H4 (cell line): ENCODE measurements at places on chromosomes 6 and 20.

DNA sequence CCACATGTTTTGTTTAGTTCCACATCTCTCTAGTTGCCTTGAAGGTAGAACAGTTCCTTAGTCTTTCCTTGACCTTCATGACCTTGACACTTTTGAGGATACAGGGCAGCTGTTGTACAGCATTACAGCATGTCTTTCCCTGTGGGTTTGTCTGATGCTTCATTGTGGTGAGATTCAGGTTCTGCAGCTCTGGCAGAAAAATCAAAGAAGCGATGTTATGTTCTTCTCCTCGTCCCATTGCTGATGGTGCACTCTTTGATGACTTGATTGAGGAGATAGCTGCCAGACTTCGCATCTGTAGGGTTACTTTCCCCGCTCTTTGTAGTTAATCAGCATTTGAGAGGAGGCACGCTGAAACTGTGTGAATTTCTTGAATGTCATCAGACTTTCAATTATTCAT, 12.0 kb downstream of the CEBPB start:
- DNase-seq, result no peak

GRCh38 chr20:49283703-49284625, 6.1 kb upstream of the ZNFX1 start:
- no peak for DNase-seq

GRCh38 chr6:138188278-138188941, 26.7 kb downstream of the ARFGEF3 start:
- no peak for DNase-seq

- peak; percentile 46 for DNase-seq
Measured at GRCh38 chr6:28981431-28981832, 23.7 kb downstream of the ZNF311 start.

DNA sequence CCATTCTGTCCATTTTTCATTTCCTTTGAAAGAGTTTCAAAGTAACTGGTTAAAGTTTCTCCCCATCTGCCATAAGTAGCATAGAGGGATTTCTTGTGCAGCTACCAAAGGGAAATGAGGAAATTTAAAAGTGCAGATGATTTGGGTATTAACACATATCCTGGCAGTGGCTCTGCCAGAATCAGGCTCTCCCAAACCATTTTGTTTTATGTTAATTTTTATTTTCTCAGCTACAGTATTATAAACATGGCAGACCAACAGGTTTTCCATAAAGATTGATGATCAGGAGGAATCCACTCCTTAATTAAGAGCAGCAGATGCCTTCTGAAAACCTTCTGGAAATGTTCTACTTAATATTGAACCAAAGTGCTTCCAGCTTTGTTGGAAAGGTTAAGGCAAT, 13.9 kb downstream of the PLCB4 start:
- no peak for DNase-seq

DNA sequence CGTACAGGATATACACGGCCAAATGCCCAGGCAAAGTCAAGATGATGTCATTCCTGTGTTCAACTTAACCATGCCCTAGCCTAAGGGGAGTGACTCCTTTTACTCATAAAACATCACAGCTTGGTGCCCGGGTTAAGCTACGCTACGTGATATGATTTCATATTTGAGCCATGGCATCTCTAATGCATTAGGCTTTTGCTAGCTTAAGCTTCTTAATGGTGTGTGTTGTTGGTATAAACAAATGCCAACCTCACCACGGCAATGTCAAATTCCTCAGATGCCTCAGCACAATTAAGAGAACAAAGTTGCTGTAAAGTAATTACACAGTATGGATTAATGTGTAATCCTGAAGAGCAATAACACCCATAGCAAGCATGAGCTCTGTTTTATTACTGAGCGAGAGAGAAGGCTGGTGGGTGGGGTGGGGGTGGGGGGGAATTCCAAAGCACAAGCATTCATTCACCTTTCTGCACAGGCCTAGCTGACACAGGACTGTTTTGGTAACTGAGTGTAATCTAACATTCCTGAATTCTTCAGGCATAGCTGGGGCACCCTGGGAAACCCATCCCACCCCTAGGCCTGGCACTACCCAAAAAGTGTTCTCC, 44.7 kb upstream of the CNKSR3 start:
- DNase-seq, result peak; percentile 70

DNA sequence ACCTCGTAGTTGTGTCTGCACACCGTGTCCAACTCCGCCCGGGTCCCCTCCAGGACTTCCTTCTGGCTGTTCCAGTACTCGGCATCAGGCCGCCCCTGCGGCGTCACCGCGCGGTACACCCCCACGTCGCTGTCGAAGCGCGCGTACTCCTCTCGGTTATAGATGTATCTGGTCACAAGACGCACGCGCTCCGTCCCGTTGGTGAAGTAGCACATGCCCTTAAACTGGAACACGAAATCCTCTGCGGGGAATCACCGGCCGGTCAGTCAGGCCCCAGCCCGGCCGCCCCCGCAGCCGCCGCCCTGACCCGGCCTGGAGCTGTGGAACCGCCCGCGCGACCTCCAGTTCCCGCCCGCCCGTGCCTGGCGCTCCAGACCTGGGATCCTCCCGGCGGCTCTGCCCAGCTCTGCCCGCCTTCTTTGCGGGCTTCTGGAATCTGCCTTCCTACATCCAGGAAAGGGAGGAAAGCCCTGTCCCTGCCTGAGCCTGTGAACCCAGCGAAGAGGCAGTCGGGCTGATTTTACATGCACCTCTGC, 1.6 kb downstream of the HLA-DQB1 start:
- DNase-seq, result no peak

GRCh38 chr20:23399568-23400241, 21.6 kb downstream of the NAPB start:
- no peak for DNase-seq

GRCh38 chr6:161374971-161375873, 101.4 kb upstream of the AGPAT4 start:
- no peak for DNase-seq

DNA sequence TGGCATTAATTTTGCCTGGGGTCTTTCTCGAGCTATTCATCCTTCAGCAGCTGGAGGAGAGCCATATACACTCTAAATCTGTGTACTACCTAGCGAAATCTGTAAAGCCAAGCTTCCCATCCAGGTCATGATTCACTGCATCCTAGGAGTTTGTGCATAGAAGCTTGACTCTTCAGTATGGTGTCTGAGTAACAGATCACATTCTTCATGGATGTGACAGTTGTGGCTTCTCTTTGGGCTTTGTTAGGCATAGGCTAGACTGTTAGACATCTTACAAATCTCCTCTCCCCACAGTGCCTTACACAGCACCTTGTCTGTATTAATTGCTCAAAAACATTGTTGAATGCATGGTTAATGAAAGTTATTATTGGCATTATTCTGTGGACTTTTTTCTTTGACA, 177.0 kb downstream of the EYA4 start:
- DNase-seq, result no peak

- no peak for DNase-seq
Measured at GRCh38 chr6:148516617-148517016, 174.0 kb downstream of the SASH1 start.

DNA sequence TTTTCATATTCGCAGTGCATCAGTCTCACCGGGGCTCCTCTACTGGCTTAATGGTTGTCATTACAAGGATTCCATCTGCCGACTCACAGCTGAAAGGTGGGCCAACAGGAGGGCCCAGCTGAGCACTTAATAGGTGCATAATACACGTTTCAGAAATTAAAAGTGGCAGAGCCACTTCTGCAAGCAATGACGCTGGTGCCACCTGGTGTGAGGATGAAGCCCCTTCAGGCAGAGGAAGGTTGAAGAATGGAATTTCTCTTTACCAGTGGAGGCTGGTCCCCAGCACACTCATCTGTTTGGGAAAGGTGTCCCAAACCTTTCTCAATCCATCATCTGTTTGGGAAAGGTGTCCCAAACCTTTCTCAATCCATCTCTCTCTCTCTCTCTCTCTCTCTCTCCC, 8.2 kb upstream of the STMND1 start:
- peak; percentile 23 for DNase-seq

DNA sequence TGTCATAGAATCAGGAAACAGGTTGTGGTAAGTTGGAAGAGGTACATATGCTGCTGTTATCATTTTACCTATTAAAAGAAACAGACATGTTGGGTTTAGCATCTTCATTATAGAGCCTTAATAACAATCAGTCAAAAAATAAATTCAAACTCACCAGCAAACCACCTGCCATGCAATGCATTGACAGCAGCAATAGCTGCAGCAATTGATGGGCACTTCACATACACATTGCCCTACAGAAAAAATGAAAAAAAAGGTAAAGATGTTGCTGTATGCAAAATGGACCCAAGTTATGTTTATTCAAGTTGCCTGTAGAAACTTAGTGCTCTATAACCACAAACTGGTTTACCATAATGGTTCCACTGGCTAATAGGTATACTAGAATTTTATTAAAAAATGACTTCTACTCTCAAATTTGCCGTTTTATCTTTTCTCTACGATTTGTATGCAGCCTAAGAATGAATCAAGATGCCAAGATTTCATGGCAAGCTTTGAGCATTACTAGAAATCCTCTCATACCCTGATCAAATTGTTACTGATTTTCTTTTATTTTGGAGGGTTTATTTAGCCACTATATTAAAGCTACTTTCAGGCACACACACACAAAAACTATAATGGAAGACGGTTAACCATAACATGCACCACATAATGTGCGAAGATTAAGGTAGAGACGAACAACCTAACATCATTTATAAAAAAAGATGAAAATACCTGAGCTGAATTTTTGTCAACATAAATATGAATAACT, 5.5 kb downstream of the ROMO1 start:
- DNase-seq, result no peak

DNA sequence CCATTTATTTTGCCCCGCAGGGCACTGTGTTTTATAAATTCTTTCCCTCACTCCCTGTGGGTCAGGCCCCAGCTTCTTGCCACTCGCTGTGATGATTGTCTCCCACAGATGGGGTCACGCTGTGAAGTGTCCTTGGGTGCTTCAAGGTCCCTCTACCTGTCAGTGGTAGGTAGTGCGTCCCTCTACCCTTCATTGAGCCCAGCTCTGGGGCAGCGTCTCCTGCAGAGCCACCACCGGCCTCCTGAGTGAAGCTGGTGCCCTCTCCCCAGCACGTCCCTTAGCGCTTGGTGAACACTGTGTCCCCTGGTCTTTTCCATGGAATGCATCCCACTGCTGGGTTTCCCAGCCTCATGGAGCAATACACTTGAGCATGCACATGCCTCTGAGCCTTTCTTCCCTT, 108.2 kb downstream of the NRN1 start:
- DNase-seq, result no peak

- no peak for DNase-seq
Measured at GRCh38 chr6:31610968-31611367, 4.1 kb upstream of the AIF1 start.

- no peak for DNase-seq
Measured at GRCh38 chr20:40663991-40664880, 24.8 kb downstream of the MAFB start.

DNA sequence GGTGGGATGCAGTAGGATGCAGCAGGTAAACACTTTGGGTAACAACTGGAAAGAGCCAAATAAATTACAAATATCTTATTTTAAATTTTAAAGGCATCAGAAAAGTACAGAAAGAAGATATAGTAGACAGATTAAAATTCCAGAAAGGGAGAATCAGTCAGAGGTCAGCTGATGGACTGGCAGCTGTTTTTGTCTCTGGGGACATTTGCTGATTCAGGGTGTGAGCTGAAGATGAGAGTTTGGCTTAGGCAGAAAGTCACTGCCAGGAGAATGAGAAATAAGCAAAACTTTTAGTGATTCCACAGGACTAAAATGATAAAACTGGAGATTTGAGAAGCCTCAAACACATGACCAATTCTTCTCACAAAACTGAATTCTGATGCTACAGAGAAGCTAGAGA, 39.5 kb downstream of the AHI1 start:
- no peak for DNase-seq

- no peak for DNase-seq
Measured at GRCh38 chr6:8579372-8579771, 144.0 kb upstream of the SLC35B3 start.

- DNase-seq, result no peak
Measured at GRCh38 chr20:15278041-15278440, 940.6 kb upstream of the FLRT3 start.

GRCh38 chr6:125927761-125928160, 28.8 kb upstream of the HINT3 start:
- DNase-seq, result no peak

DNA sequence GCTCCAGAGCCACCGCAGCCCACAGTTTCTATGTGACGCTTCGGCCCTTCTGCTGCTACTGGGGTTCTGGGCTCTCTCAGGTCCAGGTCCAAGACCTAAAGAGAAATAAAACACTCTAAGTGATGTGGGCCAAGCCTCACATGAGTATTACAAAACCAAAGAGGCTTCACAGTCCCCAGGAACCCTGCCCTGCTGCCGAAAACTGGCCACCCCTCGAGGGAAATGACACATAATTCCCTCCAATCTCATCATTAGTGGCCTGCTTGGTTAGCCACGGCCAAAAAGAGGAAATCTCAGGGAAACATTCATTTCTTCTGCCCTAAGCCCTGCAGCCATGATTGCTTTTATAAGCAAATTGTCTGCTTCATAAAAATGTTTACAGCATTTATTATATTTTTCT, 32.5 kb downstream of the DLL1 start:
- DNase-seq, result no peak

- no peak for DNase-seq
Measured at GRCh38 chr20:33670715-33671499, 3.3 kb downstream of the NECAB3 start.

DNA sequence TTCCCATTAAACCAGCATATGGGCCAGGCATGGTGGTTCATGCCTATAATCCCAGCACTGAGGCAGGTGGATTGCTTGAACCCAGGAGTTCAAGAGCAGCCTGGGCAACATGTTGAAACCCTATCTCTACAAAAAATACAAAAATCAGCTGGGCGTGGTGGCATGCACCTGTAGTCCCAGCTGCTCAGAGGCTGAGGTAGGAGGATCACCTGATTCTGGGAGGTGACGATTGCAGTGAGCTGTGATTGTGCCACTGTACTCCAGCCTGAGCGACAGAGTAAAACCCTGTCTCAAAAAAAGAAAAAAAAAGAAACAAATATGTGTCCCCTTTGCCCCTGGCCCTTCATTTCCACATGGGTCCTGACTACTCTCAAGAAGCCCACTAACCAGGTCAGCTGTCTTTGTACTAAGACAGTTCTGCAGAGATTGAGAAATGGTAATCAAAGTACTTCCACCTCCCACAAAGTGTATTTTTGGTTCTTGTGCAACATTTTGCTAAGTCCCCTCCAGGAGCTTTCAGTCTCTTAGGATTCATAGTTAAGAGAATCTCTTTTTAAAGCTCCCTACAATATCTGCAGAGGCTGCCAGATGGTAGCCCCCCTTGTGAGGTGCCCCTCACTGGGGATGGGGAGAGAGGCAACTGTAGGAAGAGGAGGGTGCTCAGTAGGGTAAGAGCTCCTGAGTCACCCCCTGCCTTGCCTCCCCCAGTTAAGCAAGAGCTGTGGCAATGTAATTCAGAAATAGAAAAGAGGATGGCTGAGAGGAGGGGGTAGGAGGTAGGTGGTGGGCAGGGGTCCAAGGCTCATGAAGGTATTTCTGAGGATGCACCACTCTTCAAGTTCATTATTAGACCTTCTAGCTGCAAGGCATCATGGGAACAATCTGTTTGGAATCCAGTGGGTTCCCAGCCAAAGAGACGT, 16.5 kb upstream of the WFDC2 start:
- DNase-seq, result no peak

- DNase-seq, result no peak
Measured at GRCh38 chr6:88168362-88168761, 2.2 kb upstream of the CNR1 start.
